Bronchial epithelial cell (primary cell): ENCODE measurements at places on chromosomes 7 and 10. TPM values are rescaled to one million over a fixed set of nuclear protein-coding genes. Genes with fewer than 3 reads are reported as not detected.

Gene ZNF365
- 1.3 and 7.2 TPM in 2 replicates for total RNA-seq

Gene TSPAN12
- total RNA-seq: 1.6 and 2.7 TPM in 2 replicates

Gene ANKRD22
- total RNA-seq: 5.3 and 17.7 TPM in 2 replicates

Gene NCF1
- total RNA-seq: 2.6 and 3.2 TPM in 2 replicates

Gene ELAPOR2
- total RNA-seq: 3.9 and 13.3 TPM in 2 replicates

Gene OR2A5
- total RNA-seq: not detected in 2 replicates

Gene SORCS3
- not detected in 2 replicates for total RNA-seq

Gene INHBA
- total RNA-seq: 1.3 and 5.0 TPM in 2 replicates

Gene SPDYE6
- under 0.01 TPM in 1 of 2 replicates, not detected in the other for total RNA-seq

Gene DNA2
- total RNA-seq: 1.9 and 3.4 TPM in 2 replicates

Gene CYP2C19
- total RNA-seq: 0.26 and 1.2 TPM in 2 replicates

Gene CRPPA
- total RNA-seq: 0.26 and 0.64 TPM in 2 replicates

Gene P4HA1
- 138 and 173 TPM in 2 replicates for total RNA-seq

Gene HTR7
- 15.5 and 16.3 TPM in 2 replicates for total RNA-seq

Gene VAX1
- not detected in 2 replicates for total RNA-seq

Gene DNTT
- total RNA-seq: not detected in 2 replicates

Gene CALHM1
- not detected in 2 replicates for total RNA-seq

Gene SLC13A1
- not detected in 2 replicates for total RNA-seq

Gene ABCB4
- total RNA-seq: not detected in 2 replicates

Gene AKR1C1
- total RNA-seq: 63.2 and 113 TPM in 2 replicates

Gene NPC1L1
- total RNA-seq: under 0.01 TPM in 2 replicates

Gene CPVL
- not detected in 2 replicates for total RNA-seq

Gene FGL2
- under 0.01 and 0.53 TPM in 2 replicates for total RNA-seq

Gene HOXA7
- not detected in 2 replicates for total RNA-seq

Gene UBE3C
- total RNA-seq: 73.6 and 89.5 TPM in 2 replicates

Gene RASA4
- total RNA-seq: 2.2 and 2.4 TPM in 2 replicates

Gene CUZD1
- 0.51 and 0.79 TPM in 2 replicates for total RNA-seq

Gene NEUROD6
- not detected in 2 replicates for total RNA-seq

Gene COA1
- 41.6 and 50.0 TPM in 2 replicates for total RNA-seq
